Stimulated activated CD8-positive, alpha-beta memory T cell treated with anti-CD3 and anti-CD28 coated beads, Interleukin-7, amount 100 ng/mL, for 4 hours (primary cell): ENCODE measurements at places on chromosomes 6 and 20.

DNA sequence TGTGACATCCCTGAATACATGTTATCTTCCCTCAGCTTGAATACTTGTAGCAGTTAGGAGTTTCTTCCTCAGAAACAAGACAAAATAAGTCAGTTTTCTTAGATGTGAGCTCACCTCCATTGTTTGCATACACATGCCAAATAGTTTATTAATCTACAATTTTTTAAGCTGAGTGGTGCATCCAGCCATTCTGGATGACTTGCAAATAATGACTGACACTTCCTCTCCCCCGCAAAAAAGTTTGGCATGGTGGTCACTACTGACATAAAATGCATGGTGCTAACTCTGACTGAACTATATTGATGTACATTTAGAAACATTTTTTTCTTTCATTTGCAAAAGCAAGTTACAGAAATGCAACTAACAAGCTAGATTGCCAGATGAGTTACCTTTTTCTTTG lies 55.5 kb downstream of the CYB5R4 start:
- no peak for DNase-seq

DNA sequence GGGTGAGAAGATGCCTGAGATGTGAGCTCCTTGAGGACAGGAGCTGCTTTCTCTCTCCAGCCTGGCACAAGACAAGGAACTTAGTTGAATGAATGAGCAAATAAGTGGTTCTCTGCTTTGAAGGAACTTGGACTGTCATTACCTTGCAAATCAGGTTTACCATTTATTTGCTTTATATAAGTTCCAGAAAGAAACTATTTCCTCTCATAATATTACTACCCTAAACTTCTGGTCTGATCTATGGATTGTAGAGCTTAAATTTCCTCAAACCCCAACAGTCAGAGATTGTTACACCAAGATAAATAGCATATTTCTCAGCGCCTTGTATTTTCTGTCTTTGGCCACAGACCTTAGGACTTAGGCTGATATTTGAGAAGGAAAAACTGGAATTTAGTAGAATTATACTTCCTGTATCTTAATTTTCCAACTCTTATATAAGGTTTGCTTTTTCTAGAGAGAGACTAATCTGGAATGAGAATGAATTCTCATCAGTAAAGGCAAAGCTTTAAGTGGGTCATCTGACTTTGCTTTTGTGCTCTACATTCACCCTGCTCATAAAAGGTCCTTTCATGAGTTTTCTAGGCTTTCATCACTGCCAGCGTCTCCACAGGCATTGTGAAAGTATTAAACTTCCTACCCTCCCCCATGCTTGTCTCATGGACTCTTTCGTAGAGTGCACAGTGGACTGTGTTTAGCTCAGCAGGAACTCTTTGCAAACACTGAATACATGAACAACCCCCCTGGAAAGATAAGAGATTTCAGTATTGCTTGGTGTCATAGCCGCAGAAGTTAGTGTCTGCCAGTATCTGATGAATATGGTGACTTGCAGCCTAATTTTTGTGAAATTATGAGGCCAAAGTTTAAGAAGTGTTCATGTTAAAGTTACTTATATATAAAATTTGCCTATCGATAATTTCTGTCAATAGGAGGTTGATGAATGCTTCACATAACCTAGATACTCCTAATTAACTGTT lies 74.0 kb downstream of the PTPRA start:
- DNase-seq: no peak

DNA sequence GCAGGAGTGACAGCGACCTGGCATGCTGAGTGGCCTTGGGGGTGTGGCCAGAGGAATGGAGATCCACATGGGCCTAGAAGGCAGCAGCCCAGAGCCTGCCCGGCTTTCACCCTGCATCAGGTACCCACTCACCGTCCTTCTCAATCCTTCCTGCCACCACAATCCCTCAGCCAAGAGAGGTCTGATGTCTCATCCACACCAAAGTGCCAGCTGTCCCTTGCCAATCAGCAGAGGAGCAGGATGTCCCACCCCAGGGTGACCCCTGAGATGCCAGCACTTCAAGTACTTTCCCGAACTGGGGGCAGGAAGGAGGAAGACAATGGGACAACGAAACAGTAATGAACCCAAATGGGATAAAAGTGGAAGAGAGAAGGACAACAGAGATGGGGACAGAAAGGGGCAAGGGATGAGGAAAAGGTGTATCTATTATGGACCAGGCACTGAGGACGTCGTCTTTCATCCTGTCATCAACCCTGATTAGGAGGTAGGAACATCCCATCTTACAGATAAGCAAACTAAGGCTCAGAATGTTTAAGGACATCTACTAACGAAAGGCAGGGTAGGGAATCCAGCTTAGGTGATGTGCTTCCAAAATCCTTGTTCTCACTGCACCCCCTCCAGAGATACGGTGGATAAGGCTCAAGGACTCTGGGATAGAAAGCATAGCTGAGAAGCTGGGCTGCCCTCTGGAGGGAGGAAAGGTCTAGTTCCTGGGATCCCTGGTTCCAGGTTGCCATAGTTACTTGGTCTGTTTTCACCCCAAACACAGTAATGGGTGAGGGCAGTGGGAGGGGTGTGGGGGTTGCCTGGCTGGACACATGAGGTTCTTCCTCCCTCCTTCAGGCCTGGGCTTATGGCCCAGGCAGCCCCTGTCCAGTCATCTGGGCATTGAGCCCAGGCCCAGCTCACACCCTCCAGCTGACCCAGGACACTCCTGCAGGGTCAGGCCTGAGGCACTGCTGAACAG lies 4.5 kb upstream of the TNXB start:
- DNase-seq: no peak

GRCh38 chr6:75748743-75749538 lies at the start of gene MYO6:
MYO6 (plus strand) TSS chr6:75749239; CDS start chr6:75817548, 68,309 bp downstream.
- peak; percentile 37 for DNase-seq

DNA sequence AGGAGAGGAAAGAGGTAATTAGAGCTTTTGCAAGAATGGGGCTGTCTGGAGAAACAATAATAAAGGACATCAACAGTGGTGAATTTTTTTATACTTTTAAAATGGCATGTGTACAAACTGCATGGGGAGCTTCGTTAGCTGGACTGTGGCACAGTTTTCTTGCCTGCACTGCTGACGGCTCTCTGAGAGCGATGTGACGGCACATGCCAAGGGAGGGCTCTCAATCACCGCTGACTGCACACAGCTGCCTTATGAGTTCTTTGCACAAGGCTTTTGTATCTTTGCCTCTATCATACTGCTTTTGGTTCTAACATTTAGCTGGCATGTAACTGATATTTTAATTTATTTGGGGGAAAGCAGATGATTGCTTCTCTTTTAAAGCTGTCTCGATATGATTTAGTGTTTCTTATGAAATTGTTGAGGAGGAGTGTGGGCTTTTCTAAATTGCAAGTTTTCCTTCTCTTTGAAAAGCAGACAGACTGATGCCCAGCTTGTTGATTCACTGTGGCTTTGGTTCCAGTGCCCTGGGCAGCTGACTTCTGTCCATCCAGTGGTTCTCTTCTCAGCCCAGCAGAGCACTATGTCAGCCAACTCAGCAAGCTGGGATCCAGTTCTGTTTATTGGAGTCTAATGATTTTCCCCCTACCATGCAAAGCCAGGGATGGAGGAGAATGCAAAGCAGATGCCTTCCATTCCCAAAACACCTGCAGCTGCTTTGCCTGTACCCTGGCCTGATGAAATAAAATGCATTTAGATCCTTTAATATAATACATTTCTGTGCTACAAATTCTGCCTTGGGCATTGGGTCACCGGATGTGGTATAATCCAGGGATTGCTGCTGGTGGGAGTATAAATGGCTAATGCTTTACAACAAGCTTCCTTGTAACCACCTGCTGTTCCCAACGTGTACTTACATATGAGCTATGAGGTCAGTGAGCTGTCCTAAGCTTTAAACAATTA lies 323.9 kb downstream of the ZFAND3 start:
- DNase-seq: no peak

DNA sequence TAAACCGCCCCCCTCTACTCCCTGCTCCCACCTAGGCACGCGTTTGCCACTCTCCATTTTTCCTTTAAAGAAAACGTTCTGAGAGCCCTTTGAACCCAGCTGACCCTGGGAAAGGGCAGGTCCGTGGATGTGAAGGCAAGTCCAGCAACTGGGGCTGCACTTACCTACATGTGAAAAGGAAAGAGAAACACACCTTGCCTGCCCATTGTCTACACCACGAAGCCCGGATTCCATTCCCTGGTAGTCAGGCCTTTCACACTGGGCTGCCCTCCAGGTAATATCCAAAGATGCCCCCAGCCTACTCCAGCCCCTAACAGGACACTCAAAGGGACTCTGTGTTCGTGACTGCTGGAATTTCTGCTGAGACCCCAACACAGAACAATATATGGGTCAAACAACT lies 94.4 kb downstream of the CD83 start:
- DNase-seq: no peak

- DNase-seq: no peak
These were observed 135.3 kb upstream of the FOXQ1 start for GRCh38 chr6:1176567-1176966.

DNA sequence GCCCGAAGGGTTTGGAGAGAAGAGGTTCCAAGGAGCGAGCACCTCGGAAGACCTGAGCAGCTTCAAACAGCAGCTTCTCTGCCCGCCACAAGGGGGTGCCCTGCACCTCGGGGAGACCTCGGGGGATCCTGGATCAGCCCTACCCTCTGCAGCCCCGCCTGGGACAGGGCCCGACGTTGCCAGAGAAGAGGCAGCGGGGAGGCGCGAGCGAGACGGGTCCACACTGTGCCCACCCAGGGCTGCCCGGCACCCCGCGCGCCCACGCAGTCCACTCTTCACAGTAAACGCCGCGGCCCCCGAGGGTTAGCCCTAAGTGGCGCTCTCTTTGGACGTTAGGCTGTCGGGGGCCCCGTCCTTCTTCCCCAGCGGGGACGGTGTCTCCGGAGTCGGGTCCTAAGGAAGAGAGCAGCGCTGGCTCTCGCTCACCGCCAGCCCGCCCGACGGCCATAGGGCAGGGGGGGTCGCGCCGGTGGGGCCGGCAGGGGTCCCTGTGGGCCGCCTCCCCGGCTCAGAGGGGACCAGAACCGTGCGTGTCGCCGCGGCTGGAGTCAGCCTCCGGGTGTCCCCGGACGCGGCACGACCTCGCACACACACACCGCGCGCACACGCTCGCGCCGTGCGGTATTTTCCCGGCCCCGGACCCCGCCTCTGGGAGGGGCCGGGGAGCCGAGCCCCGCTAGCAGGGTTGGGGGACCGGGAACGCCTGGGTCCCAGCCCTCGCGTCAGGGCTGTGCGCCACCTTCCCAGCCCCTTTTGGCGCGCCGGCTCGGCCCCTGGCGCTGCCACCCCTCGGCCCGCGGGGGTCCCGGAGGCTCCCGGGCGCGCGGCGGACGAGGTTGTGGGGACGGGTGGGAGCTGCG lies 929 bp downstream of the CDH22 start:
- DNase-seq: peak; percentile 65

DNA sequence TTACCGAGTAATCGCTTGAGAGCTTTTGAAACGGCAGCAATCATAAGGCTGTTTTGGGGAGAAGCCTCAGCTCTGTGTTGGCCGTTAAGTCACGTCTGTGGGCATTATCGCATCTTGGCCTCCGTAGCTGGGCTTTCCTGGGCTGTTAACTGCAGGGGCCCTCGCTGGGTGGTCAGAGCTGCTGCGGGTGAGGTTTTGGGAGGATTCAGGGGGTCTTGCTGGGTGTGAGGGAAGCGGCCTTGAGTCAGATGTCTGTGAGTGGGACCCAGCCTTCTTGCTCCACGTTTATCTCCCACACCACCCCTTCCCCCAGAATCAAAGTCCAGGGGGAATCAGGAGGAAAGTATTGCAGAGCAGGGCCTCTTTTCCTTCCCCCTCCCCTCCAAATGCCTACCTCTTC lies 3.2 kb upstream of the APCDD1L start:
- DNase-seq: no peak
